Choroid plexus epithelial cell (primary cell): ENCODE measurements at places on chromosomes 12 and 14.

- peak; percentile 49 for DNase-seq
Observed at GRCh38 chr12:29054858-29055663, 94.0 kb upstream of the FAR2 start.

GRCh38 chr12:120013659-120014380 is 24.8 kb downstream of the BICDL1 start:
- no peak for DNase-seq

DNA sequence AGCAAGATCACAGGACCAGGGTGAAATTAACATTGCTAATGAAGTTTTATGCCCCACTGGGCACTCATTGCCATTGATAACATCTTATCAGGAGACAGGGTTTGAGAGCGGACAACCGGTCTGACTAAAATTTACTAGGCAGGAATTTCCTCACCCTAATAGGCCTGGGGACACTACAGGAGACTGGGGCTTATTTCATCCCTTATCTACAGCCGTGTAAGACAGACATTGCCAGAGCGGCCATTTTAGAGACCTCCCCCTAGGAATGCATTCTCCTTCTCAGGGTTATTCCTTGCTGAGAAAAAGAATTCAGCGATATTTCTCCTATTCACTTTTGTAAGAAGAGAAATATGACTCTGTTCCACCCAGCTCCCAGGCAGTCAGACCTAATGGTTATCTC is 8.3 kb downstream of the OR4K17 start:
- DNase-seq = no peak

- DNase-seq = peak; percentile 1
Observed at GRCh38 chr12:125983094-125983783, 918.0 kb downstream of the AACS start.

DNA sequence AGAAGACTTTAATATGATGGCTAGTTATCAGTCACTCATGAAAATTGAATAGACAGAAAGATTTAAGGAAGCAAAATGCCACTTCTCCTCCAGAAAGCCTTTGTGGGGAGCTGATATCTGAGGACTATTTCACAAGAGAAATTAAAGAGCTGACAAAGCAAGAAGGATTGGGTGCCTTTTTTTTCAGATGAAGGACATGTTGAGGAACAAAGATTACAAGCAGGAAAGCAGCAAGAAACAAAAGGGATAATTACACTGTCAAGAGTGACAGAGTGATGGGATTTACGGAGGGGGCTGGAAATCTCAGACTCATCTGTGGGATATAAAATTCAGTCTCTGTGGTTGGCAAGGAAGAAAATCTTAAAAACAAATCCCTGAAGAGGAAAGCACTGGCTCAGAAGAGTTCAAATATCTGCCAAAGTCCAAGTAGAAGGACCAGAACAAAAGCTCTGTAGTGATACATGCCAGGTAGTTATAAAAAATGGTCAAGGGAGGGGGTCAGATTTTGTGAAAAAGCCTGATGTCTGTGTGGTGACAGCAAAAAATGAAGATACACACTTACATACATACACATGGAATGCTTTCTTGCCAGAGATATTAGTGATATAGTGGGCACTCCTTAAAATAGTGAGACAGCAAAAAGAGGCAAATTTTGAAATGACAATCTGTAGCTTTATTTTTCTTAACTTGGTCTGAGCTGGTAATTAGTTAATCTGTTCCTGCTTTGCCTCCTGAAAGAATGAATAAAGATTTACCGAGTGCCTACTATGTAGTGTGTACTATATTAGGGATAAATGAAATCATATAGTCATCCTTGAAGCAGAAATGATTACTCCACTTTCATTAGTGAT is 62.9 kb downstream of the EPS8 start:
- DNase-seq = peak; percentile 51

GRCh38 chr12:89299417-89299816 is 52.9 kb downstream of the DUSP6 start:
- DNase-seq = no peak

GRCh38 chr12:49098035-49098451 is 3.4 kb upstream of the DHH start:
- peak; percentile 67 for DNase-seq
